ENCODE measurements at places on chromosomes 13 and 19.
A peak's percentile ranks its signal among the peaks of the same experiment; 100 is the strongest.

DNA sequence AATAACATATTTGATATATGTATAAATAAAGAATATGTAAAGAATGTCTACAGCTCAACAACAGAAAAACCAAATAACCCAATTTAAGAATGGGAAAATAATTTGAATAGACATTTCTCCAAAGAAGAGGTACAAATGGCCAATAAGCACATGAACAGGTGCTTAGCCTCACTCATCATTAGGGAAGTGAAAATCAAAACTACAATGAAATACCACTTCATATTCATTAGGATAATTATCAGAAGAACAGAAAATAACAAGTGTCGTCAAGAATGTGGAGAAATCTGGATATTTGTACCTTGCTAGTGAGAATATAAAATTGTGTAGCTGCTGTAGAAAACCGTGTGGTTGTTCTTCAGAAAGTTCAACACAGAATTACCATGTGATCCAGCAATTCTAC is 8.4 kb upstream of the SUPT20H start:
- DNase-seq = no peak

GRCh38 chr19:12801466-12802266 is at the start of the genes PRDX2 and THSD8:
Gene PRDX2, minus strand, starts transcription at chr19:12801800. Its CDS starts 539 bp downstream, at chr19:12801261.
Gene THSD8, plus strand, starts transcription at chr19:12802069. Its CDS starts 3 bp downstream, at chr19:12802072.
- peak; percentile 88 for DNase-seq

GRCh38 chr13:33537026-33537425 is 251.5 kb upstream of the STARD13 start:
- no peak for DNase-seq

DNA sequence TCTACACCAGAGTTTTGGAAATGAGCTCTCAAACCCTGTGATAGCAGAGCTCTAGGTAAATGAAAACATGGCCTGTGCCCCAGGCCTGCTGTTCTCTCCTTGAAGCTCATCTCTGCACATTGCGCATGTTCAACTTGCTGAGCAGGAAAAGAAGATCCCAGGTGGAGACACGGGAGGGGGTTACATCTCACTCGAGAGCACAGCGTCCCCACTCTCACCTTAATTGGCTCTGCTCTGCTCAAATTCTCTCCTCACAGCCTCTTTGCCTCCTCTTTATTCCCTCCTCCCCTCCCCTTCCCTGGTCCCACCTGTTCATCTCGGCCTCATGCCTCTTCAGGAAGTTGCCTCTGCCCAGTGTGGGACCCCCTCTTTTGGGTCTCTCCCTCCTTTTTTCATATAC is 44.7 kb downstream of the RGCC start:
- DNase-seq = no peak

DNA sequence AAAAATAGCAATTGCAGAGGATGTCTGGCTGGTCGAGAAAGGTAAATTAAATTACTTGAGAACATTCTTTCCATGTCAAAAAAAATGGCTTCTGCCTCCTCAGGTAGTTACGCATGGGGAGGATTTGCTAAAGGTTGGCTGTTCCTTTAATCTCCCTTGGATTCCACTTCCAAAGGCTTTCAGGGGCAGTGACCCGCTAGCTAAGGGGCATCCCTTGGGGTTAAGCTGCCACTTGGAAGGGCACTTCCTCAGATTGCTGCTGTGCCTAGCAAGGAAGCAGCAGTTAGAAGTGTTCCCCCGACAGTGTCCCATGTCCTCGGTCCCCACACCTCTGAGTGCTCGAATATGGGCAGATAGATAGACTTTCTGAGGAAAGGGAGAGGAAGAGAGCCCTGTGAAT is 108.5 kb downstream of the RGCC start:
- DNase-seq = no peak

DNA sequence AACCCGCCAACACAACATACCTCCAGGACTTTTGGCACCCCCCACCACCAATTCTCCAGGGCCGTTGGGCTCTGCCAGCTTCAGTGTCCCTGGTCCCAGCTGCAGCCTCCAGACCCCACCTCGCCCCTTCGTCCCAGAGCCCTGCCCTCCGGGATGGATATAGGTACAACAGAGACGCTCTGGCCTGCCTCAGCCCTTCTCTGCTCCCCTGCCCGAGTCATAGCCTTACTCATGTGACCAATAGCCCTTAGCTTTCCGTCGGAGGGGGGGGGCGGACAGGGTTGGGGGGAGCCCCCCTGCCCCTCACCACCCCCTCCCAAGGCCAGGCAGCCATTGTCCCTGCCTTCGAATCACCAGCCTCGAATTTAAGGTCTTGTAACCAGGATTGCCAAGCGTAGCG is 70.8 kb upstream of the NFIC start:
- no peak for DNase-seq

DNA sequence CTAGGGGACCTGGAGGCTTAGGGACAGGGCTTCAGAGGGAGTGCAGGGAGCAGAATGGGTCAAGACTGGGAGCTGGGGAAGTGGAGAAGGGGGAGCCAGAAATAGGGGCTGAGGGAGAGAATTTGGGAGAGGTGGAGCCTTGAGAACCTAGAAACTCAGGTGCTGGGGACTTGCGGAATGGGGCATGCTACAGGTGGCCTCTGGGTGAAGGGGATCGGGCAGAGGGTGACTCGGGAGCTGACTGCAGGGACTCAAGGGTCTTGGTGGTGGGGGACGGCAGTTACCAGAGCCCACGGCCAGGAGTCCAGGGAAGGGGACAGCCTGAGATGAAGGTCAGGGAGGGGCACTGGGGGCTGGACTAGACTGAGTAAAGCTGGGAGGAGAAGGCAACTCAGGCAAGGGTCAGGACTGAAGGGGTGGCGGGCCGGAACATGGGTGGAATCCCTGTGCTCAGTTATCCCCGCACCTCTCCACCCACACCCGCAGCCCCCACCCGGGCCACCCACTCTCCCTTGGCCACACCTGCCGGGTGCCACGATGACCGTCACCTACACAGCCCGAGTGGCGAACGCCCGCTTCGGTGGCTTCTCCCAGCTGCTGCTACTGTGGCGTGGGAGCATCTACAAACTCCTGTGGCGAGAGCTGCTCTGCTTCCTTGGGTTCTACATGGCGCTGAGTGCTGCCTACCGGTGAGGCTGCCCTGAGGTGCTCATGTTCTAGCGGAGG is 628 bp downstream of the BEST2 start:
- DNase-seq = no peak

DNA sequence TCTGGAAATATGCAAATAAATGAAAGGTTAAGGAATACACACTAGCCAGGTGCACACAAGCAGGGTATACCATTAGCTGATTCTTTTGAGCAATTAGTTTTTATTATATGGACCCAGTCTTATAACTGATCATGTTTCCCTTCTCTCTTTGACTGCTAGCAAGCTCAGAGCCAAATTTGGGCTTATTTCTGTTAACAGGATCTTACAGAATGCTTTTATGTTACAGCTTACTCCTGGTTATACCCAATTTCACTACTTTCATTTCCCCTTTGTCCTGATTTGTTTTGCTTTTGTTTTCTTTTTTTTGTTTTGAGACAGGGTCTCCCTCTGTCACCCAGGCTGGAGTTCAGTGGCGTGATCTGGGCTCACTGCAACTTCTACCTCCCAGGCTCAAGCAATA is 12.9 kb upstream of the TPT1 start:
- no peak for DNase-seq

- no peak for DNase-seq
Measured at GRCh38 chr13:20191311-20192157, 1.2 kb downstream of the GJB2 start.

GRCh38 chr13:51070005-51070649 is 40.9 kb downstream of the C13orf42 start:
- peak; percentile 78 for DNase-seq

- DNase-seq = no peak
Measured at GRCh38 chr13:97116754-97117153, 105.4 kb upstream of the MBNL2 start.

GRCh38 chr13:100608906-100609305 is 20.3 kb upstream of the GGACT start:
- DNase-seq = peak; percentile 74

GRCh38 chr13:33202644-33203169 is 82.8 kb downstream of the STARD13 start:
- peak; percentile 36 for DNase-seq

DNA sequence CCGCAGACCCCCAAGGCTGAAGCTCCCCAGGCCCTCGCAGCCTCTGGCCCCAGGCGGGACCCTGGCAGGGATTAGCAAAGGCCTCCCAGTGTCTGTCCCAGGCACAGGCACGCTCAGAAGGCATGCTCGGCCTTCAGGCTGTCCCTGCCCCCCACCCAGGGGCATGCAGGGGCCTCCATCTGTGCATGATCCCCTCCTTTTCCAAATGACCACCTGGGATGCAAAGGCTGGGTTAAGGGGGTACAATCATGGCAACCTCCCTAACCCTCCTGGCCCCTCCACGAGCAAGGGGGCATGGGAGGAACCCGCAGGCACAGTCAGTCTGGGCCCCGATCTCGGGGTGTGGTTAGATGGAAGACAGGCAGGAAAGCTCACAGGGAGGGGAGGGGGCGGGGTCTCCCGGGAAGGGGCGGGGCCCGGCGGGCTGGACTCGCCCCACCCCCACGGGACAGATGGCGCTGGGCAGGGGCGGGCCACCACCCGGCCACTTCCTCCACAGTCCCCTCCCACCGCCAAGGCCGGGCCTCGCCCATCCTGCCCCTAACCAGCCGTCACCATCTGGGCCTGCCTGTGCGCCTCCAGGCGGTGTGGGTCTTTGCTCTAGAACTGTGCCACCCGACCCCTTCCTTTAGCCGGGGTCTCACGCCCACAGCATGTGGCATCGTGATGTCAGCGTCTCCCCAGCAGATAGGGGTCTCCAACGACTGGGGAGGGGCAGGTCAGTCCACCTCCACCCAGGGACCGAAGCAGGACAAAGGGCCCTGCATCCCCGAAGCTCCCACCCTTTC is 7.0 kb upstream of the REXO1 start:
- peak; percentile 86 for DNase-seq

DNA sequence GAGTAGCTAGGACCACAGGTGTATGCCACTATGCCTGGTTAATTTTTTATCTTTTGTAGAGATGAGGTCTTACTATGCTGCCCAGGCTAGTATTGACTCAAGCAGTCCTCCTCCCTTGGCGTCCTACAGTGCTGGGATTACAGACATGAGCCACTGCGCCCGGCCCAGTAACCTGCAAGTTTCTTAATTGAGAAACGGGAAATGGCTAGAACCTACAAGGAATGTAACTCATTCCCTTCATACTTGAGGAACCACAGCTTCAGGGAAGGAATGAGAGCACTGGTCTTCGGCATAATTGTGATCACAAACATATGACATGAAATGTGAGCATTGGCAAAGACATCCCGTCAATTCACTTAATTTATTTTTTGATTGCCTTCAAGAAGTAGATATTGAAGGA is 157.0 kb downstream of the KLF5 start:
- no peak for DNase-seq

DNA sequence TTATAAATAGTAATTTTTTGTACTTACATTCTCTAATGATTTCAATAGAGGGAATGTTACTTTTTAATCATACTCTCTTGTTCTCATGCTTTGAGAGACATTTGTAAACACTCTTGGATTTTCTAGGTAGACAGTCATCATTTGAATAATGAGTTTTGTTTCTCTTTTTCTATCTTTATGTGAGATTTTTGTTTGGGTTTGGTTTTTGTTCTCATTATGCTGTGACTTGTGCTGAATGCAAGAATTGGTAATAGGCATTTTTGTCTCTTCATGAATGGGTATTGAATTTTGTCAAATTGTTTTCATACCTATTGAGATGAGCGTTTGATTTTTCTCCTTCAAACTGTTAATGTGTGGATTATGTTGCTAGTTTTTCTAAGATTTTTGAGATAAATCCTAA is 56.8 kb upstream of the GPR183 start:
- DNase-seq = no peak

- DNase-seq = no peak
Measured at GRCh38 chr13:94073007-94073744, 406.3 kb downstream of the DCT start.

DNA sequence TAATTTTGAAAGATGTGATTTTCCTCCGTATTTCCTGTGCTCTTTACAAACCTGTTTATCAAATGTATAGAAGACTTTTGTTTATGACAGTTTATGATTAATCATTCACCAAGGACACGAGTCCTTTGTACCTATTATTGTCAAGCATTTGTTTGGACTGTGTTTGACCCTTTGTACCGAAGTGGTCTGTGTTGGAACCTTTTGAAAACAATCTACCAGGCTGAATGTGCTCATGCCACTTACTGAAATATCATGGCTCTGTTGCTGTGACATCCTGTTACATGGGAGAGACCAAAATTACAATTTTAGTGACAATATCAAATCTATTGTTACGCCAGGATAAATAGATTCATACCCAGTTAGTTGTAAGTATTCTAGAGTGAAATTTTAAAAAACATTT is 193.6 kb downstream of the IRS2 start:
- DNase-seq = no peak

DNA sequence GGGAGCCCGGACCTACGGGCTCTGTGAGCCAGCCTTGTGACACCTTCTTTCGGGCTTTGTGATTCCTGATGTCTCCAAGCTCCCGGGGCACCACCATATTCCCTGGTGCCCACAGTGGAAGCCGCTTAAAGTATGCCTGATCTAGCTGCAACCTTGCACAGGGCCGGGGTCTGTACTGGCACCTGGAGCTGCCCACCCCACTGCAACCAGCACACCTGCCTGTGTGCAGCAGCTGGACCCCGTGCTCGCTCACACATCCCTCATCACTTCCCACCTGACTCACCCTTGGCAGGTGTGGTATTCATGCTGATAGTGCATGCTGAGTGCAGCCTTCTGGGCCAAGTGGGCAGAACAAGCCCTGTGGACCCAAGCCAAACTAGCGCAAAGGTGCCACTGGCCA is 1981.1 kb upstream of the PCDH20 start:
- DNase-seq = no peak

DNA sequence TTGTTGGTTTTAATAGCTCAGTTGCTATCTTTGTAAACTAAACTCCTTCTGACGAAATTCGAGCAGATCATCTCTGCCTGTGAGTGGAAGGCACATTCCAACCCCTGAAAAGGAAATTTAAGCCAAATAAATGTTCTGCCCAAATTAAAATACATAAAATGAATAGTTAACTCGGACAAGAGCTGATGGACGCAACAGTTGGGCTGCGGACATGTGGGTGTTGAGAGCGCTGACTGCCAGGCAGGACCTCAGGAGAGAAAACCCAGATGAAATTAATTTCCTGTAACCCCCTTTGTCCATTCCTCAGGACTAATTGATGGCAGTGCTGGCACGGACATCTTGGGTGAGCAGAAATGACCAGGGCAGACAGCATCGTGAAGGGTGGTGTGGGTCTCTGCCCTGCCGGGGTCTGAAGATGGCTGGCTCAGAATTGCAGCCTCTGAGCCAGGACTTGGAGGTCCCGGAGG is 86.5 kb downstream of the TSHZ3 start:
- no peak for DNase-seq

- peak; percentile 96 for DNase-seq
Measured at GRCh38 chr19:947707-948539, 22.1 kb downstream of the ARID3A start.

- no peak for DNase-seq
Measured at GRCh38 chr19:3762130-3762473, 380 bp upstream of the MRPL54 start.

- DNase-seq = no peak
Measured at GRCh38 chr13:100722517-100722916, 47.9 kb upstream of the TMTC4 start.

DNA sequence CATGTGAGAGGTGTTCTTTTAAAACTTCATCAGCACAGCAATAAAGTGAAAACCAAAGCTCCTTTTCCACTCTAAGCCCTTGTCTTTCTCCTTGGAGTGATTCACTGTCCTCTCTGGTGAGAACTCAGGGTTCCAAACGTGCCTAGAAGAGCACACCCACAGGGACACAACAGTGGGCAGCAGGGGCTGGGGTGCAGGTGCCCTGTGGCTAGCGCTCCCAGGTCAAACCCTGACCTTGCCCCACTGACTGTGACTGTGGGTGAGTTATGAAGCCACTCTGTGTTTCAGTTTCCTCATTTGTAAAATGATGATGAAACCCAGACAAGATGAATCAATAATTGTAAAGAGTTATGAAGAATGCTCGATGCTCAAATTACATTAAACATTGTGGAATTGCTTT is 37.6 kb upstream of the IGFL1 start:
- DNase-seq = no peak

All from KBM-7 (cell line).